ENCODE measurements at places on chromosomes 2 and 18.

DNA sequence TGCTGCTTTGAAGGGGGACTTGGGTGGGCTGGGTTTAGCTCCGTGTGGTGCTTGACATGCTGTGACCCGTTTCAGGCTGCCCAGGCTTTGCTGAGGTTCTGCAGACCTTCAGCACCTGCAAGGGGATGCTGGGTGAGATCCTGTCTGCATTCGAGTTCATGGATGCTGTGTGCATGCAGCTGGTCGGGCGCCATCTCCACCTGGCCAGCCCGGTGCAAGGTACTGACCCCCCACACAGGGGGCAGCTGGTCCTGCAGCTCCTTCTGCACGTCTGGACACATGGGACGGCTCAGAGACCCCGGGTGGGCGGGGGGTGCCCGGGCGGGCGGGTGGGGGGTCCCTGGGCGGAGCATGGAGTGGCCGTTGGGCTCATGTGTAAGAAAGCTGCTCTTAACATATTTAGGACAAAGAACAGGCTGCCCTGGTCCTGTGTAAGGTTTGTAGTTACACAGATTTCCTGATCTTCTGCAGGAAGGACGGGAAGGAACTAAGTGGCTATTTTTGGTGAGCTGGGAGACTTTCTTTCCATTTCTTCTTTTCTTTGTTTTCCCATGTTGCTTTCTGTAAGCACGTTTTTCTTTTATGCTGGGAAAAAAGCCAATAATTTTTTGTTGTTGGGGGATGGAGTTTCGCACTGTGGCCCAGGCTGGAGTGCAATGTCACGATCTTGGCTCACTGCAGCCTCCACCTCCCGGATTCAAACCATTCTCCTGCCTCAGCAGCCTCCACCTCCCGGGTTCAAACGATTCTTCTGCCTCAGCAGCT is 15.8 kb downstream of the D2HGDH start:
- no peak for DNase-seq

DNA sequence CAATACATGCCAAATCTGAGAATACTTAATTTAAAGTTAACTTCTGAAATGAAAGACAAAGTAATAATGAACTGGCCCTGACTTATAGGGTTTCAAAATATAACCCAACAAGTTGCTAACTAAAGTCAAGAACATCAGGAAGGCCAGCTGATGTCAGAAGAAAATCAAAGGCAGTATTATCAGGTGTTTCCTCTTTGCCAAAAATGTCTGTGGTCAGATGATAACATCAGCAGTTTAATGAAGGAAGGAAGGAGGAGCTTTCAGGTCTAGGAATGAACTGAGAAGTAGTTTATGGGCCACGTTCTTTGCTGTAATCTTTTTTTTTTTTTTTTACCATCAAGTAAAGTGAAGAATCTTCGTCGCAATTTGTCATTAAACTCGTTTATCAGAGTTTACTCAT is 40.9 kb downstream of the CDH2 start:
- no peak for DNase-seq

GRCh38 chr18:44409515-44409914 is 271.2 kb upstream of the SETBP1 start:
- DNase-seq = no peak

DNA sequence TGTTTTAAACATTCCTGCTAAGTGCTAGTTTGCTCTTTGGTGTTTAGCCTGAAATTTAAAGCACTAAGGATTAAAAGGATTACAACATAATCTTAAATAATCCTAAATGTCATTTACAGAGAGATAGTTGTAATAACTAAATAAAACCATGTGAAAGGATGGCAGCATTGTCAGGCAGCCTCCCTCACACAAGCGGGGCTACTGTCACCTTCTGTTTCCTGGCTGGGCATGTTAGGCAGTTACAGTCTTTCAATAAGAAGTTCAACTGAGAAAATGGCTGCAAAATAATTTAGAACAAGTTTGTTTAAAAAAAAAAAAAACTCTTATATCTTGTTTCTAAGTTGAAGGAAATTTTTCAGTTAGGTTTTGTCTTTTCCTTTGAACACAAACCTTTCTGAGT is 124.9 kb downstream of the ARHGAP15 start:
- no peak for DNase-seq

- DNase-seq = no peak
Measured at GRCh38 chr18:66833646-66834045, 229.8 kb upstream of the CDH19 start.

DNA sequence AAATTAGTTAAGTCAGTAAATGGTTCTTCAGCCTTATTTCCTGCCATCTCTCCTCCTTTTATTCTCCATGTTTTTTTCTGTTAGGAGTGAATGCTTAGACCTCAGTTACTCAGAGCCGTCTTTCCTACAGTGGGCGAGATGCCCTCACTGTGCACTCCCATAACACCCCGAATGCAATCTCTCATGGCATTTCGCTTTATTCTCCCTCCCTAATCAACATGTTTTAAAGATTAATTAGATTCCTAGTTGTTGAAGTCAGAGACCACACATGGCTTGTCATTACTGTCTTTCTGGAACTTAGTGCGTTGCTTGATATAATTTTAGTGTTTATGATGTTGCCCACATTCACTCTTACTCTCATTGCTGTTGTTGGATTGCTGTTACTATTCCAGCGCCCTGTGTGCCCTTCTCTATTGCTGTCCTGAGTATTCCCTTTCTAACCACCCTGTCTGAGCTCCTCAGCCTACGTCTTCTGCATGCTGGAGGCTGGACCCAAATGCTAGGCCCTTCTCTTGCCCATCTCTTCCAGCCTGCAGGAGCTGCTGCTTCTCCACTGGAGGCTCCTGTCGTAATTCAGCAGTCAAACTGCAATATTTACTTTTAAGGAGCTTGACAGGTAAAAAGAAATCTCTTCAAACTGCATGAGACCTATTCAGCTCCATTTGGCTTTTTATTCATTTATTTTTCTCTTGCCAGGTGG is 99.3 kb downstream of the MAP2 start:
- no peak for DNase-seq

DNA sequence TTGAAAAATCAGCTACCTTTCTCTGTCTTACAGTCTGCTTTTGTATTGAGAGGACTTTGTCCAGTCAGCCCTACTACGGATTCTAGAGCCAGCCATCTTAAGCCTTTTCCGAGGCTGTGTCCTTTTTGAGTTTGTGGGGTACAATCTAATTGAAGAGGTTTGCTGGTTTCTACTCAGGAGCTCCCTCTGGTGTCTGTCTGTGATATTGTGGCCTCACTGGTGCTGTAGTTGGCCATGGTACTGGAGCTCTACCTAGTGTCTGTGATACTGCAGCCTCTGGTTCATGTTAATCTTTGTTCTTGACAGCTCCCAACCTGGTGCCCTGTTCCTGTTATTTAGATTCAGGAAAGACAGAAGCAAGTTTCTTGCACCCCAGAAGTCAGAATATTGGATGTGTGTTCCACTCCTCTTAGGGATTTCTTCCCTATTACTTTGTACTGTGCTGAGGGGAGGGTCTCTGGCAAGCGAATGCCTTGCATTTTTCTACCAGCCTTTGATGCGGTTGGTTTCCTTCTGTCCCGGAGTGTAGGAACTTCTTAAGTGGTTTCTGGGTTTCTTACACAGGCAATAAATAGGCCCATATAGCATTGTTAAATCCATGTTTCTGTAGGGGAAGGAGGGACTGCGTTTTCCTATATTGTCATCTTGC is 78.5 kb downstream of the ACSL3 start:
- DNase-seq = peak; percentile 10

- no peak for DNase-seq
Measured at GRCh38 chr2:51013933-51014526, 17.9 kb downstream of the NRXN1 start.

- no peak for DNase-seq
Measured at GRCh38 chr2:227942021-227942420, 70.6 kb downstream of the DAW1 start.

- no peak for DNase-seq
Measured at GRCh38 chr2:230019742-230020141, 49.0 kb downstream of the SLC16A14 start.

GRCh38 chr18:54351186-54351585 is 6.5 kb downstream of the STARD6 start:
- no peak for DNase-seq

DNA sequence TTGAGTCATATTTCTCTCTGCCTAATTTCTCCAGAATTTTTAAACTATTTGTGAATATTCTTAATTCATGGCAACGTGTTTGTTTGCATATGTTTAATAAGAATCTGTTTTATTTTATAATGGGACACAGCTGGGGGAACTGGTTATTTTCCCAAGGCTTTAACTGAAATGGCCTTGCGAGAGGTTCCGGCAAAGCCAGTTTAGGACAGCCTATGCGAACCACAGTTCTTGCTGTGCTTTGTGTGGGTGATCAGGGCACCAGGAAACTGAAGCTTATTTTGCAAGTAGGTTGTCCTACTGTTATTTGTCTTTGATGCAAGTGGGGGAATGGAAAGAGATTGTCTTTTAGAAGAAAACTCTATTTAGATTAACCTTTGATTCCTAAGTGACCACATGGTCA is 6.5 kb downstream of the ANKMY1 start:
- no peak for DNase-seq

DNA sequence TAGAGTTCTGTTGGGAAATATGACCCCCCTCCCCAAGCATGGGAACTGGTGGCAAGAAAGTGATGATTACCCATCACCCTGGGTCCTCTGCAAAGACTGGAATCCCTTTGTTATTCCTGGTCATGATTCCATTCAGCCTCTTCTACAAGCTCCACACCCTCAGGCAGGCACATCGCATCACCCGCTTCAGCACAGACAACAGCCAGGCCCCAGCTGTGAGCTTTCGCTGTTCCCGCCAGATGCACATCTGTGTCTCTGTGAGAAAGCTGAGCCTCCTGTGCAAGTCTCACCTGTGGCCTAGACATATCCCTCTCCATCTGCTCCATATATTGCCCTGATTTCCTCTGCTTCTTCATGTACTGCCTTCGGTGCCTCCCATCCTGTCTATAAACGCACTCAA is 368.0 kb upstream of the RAB6C start:
- DNase-seq = no peak

DNA sequence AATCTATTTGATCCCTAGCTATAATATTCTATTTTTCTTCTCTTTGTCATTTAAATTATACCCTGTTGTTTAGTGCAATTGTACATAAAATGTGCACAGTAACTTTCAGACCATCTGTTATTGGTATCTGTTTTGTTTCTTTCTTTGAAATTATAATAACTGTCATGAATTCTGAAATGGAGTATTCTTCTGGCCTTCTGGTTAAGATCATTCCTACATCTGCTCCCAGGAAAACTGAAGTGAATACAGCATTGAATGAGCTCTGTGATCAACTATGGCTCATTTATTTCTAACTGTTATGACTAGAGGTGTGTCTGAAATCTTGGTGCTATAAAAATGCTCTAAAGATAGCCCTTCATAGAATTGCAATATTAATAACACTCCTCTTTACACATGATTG is 788.4 kb upstream of the TMEFF2 start:
- DNase-seq = no peak

- no peak for DNase-seq
Measured at GRCh38 chr2:44946372-44947027, 5.0 kb downstream of the SIX3 start.

DNA sequence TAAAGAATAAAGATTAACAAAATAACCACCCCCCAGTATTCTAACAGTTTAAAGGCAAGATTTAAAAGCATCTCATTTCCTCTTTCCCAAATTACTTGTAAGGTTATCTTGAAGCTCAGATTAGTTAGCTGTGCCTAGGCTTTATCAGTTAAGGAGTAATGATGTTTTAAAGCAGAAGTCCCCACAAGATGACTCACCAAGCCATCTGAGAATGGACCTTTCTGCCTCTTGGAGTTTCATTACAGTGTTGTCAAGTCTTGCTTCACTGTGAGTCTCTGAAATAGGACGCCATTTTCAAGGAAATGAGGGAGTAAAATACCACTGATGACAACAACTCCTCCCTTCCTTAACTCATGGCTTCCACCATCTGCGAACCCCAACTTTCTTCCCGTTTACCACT is 35.9 kb downstream of the ZNF385B start:
- no peak for DNase-seq

DNA sequence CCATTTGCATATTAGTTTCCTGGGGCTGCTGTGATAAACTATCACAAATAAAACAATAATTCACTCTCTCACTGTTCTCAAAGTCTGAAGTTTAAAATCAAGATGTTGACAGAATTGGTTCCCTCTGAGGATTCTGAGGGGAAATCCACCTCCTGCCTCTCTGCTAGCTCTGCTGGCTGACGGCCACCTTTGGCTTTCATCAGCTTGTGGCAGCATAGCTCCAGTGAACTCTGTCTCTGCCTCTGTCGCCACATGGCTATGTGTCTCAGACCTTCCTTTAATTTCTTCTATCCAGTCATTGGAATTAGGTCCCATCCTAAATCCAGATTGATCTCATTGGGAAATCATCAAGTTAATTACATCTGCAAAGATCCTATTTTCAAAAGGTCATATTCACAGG is 38.9 kb upstream of the TRIM43 start:
- DNase-seq = no peak

DNA sequence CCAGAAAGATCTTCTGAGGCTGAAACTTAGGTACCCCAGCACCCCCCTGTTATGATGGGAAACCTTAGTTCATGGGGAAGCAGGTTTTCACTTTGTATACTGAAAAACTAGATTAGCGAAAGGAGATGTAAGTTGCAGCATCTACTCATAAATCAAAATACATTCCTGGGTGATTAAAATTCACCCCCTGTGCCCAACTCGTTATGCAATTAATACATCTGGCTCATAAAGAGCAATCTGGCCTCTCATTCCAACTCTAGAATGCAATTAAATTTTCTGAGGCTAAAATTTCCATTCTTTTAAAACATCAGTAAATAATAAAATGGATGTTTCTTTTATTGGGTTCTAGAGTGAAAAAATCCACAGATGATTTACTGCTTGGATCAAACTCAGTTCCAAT is 110.9 kb upstream of the BZW1 start:
- no peak for DNase-seq

DNA sequence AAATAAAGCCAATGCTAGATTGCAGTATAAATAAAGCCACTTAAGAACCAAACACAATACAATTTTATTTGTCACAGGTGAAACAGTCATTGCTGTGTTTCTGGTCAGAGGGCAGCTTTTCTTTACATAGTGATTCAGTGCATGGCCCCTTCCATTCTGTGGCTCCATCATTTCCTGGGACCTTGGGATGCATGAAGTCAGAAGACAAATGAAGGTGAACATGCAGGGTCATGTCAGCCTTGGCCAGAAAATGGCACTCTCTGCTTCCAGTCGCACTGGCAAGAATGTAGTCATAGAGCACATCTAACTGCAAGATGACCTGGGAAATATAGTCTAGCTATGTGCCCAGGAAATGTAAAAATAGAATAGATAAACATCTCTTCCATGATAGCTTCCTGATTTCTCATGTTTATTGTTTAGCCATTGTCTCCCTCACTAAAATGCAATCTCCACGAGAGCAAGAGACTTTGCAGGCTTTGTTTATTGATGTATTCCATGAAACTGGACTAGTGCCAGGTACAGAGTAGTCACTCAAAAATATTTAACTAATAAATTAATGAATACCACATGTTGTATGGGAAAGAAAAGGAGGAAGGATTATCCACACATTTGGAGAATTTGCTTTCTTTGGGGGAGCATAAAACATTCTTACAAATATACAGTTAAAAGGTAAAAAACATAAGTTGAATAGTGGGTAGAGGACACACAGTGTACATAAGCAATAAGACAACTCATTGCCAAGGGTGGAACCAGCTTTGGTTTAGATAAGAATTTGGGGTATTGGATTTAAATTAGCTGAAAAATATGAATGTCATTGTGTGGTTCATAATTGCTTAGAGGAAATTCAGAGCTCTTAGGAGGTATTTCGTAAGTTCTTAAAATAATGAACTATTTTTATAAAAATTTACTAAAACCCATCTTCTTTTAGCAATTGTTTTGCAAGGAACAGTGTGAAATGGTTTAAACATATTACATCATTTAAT is 343.8 kb downstream of the PID1 start:
- no peak for DNase-seq

- DNase-seq = no peak
Measured at GRCh38 chr18:652131-652530, 5.3 kb upstream of the TYMS start.

- DNase-seq = no peak
Measured at GRCh38 chr2:188986839-188987238, 12.7 kb downstream of the COL3A1 start.

Data from activated CD4-positive, CD25-positive, alpha-beta regulatory T cell treated with anti-CD3 and anti-CD28 coated beads, Interleukin-2, amount 50 U/mL, for 16 hours (primary cell).